ENCODE measurements at places on chromosomes 7 and 10.

DNA sequence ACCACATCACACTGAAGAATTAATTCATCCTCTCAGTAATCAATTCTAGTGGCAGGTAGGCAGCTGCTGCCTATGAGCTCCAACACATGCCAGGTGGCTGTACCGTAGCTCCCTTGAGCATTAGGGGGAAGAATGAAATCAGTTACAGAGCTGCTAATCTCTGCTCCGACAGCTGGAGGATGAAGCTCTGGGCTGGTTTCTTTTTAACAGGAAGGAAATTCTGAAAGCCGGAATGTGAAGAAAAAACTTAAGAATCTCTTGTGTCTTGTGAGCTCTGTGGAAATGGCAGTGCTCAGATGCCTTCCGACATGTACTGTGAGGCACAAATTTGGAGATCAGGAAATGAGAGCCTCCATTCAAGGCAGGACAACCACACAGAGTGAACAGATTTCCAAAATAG lies 2.8 kb upstream of the AHCYL2 start:
- DNase-seq: no peak

GRCh38 chr7:19062216-19062615 lies 55.2 kb downstream of the TWIST1 start:
- no peak for DNase-seq

DNA sequence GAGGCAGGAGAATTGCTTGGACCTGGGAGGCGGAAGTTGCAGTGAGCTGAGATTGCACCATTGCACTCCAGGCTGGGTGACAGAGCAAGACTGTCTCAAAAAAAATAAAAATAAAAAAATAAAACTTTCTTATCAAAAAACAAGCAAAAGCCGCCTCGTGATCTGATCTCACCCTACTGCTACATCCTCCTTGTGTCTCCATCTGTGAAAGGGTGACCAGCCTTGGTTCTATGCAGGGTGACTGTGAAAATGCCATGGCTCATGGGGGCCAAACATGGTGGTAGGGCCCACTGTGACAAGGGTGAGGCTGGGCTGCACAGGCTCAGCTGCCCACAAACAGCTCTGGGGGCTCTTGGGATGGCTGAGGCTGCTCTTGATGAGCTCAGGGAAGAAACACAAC lies 968 bp upstream of the OPN4 start:
- DNase-seq: no peak

GRCh38 chr10:91684841-91685240 lies 52.0 kb upstream of the PPP1R3C start:
- DNase-seq: no peak

DNA sequence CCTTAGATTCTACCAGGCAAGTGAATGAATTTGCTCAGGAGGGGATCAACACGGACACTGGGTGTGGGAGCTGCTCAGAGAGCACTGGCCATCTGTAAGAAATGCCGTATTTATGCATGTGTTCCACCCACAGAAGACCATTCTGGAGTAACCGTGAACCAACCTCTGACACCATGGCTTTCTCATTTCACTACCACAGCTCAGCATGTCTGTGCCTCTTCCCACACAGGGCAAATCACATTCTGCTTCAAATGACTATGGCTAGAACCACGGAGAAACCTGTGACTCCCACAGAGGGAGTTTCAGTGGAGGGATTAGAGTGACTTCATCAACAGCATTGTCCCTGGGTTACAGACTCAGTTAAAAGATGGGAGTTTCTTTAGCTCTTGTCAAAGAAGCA lies 893.4 kb downstream of the XPNPEP1 start:
- DNase-seq: no peak

DNA sequence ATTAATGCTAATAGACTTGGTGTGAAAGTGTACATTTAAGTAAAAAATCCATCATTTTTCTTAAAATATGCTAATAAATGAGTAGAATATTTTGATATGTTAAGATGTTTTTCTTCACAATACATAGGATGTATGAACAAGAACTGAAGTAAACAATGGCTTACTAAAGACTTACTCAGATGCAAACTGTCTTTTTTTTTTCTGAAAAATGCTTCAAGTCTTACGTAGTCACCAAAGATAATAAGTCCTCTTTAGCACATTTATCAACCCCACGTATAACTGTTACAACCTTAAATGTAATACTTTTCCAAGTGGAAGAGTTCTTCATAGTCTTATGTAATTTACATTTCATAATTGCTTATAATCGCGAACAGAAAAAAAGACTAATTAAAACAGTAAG lies 54.8 kb downstream of the MDFIC start:
- DNase-seq: no peak

GRCh38 chr7:42103456-42103855 lies 133.6 kb downstream of the GLI3 start:
- no peak for DNase-seq
